ENCODE measurements at places on chromosomes 6 and 20.
A peak's percentile ranks its signal among the peaks of the same experiment; 100 is the strongest.

- no peak for DNase-seq
Observed at GRCh38 chr6:79461205-79461604, 76.0 kb downstream of the LCA5 start.

GRCh38 chr6:2611092-2611491 is 139.6 kb downstream of the MYLK4 start:
- DNase-seq = no peak

DNA sequence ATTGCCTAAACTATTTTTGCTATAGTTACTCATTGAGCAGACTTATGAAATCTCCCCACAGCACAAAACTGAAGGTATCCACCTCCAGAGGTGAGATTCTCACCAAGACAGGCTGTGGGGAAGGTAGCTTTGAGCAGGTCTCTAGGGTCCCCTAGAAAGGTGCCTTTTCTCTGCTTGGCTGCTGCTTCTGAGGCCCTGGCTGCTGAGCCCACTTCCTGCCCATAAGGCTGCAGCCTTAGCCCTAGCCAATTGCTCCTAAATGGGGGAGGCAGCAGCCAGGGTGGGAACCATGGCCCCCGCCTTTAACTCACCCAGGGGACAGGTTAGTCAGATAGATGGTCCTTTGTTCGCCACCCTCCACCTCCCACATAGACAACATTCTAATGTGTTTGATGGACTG is 3.6 kb downstream of the NT5E start:
- DNase-seq = no peak

DNA sequence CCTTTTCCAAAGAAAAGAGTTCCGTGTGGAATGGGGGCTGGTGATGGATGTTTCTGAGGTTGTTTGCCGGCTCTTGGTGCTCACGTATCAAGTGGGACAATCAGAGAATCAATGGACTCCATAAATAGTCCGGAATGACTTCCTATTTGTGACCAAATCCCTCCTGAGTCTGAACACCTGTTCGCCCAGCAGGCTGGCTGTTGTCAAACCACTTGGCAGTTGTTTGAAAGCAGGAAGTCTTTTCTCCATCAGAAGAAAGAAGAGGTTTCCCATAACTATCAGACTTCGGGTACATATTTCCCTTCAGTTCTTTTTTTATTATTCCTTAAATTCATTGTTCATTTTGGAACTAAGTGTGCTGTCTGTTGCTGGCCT is 154.7 kb upstream of the RIN2 start:
- DNase-seq = peak; percentile 1

GRCh38 chr6:44024574-44025219 is 102.6 kb downstream of the MRPL14 start:
- no peak for DNase-seq

DNA sequence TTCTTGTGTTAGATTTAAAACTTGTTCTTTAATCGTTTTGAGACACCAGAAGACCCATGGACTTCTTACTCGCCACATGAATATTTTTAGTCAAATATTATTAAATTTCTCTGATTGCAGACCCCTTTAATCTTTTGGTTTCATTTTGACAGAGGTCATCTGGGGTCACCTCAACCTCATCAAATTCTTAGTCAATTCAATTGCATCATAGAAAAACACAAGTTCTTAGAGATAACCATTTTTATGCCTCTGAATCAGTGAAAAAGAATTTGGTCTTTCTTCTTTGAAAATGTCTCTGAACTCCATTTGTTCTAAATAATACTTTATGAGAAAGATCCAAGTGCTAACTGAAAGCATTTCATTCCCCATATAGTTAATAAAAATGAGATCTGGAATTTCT is 55.2 kb upstream of the CBLN4 start:
- DNase-seq = no peak

DNA sequence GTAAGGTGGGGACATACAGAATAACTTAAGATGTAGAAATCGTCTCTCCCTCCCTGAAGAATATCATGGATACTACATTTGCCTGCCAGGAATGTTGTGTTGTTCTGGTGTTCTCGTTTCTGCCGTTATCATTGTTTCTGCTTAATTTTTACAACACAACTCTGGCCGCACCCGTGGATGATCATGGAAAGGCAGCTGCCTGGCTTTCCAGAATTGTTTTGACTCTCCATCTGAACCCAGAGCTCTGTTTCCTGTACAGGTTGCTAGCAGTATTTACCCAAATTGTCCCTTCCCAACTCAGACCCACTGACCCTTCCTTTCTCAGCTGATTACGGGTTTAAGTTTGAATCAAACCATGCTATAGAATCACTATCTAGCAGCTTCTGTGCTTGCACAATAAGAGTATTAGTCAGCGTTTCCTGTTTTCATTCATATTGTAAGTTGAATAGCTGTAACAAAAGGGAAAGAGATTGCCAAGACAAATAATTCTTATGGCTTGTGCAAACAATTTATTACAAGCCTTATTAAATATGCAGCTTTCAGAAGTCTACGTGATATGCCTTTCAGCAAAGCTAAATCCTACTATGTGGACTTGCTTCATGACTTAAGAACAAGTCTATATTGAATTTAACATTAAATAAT is 139.0 kb downstream of the MTHFD1L start:
- peak; percentile 70 for DNase-seq
